T follicular helper cell (primary cell): ENCODE measurements at places on chromosomes 7 and 10.

DNA sequence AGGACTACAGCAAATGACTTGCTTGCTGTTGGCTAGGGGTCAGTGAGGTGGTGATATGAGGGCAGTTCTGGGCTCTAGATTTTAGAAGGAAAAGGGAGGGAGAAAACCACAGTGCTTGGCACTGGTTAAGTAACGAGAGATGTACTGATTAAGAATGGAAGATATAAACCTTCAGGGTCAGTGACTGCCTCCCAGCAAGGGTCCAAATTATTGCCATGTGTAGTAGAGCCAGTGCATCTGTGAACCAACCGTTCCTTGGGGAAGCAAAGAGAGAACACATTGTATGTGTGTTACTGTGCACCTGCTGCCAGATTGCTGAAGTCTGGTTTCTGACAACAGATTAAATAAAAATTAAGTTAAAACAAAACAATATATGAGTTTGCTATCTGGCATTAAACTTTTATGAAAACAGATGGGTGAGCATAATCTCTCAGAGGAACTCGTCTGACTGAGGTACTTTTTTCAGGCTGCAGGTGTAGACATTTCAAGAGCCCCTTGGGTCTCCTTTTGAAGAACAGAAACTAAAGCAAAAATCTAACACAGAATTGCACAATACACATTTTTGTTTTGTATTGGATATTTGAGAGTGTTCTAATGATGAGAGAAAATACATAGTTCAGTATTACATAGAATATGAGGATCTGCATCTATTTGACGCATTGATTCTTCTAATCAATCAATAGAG is 1120.6 kb downstream of the SORCS3 start:
- DNase-seq, result no peak

GRCh38 chr7:128794436-128794835 is 2.7 kb downstream of the CCDC136 start:
- DNase-seq, result no peak

- no peak for DNase-seq
Observed at GRCh38 chr10:69438536-69439349, 12.5 kb upstream of the TSPAN15 start.

DNA sequence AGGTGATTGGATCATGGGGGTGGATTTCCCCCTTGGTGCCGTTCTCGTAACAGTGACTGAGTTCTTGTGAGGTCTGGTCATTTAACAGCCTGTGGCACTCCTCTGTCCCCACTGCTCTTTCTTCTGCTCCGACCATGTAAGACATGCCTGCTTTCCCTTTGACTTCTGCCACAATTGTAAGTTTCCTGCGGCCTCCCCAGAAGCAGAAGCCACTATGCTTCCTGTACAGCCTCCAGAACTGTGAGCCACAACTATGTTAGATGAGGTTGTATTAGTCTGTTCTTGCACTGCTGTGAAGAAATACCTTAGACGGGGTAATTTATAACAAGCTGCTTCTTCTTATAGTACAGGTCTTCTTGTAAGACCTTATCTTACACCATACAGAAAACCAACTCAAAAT is 241.7 kb upstream of the KLF14 start:
- DNase-seq, result no peak

DNA sequence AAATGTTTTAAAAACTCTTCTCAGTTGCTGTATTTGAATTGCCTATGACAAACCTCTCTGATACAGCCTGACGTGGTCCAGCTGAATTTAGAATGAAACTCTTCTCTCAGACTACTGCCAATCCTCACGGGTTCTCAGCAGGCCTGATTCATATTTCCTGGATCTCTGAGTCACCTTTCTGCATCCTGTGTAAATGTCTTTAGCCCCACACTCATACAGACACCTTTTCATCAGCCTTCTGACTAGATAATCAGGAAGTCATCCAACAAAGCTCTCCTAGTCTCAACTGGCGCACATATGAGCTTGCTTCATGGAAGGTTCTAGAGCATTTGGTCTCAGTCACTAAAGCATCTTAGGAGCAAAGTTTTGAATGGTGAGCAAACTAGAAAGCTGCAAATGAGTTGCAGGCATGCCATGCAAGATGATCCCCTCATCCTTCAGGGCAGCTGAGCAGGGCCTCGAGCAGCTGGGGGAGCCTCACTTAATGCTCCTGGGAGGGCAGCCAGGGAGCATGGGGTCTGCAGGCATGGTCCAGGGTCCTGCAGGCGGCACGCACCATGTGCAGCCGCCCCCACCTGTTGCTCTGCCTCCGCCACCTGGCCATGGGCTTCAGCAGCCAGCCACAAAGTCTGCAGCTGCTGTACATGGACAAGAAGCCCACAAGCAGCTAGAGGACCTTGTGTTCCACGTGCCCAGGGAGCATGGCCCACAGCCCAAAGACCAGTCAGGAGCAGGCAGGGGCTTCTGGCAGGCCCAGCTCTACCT is 182.8 kb downstream of the ARHGAP12 start:
- DNase-seq, result no peak

DNA sequence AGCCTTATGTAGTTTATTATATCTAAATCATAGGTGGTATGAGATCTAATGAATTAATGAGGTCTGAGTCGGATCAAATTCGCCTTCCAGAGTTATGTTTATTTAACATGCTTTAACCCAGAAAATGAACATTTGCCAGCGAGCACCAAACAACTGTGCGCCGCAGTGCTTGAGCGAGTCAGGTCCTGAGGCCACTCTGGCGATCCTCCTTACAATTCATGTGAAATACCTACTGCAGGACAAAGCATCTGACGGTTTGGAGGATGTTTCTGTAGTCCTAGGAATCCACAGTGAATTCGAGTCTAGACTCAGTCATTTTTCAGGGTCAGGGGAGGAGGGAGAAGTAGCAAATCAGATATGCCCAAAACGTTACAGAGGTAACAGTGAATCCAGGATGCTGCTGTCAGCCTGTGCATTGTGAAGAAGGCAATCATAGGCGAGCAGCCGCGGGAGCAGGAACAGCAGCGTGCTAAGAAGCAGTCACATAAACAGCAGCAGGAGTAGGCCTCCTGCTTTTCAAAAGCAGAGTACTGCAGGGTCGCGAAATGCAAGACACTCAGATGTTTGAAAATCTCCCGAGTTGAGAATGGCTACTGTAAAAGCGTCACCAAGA is 120.2 kb downstream of the CACNB2 start:
- DNase-seq, result no peak

GRCh38 chr10:16602104-16602775 is 80.6 kb upstream of the C1QL3 start:
- no peak for DNase-seq

GRCh38 chr7:76428868-76429805 is 4.4 kb downstream of the ZP3 start:
- DNase-seq, result no peak

- no peak for DNase-seq
Observed at GRCh38 chr7:36058020-36058592, 94.9 kb upstream of the EEPD1 start.

GRCh38 chr10:60170250-60170649 is 219.4 kb downstream of the ANK3 start:
- DNase-seq, result no peak

DNA sequence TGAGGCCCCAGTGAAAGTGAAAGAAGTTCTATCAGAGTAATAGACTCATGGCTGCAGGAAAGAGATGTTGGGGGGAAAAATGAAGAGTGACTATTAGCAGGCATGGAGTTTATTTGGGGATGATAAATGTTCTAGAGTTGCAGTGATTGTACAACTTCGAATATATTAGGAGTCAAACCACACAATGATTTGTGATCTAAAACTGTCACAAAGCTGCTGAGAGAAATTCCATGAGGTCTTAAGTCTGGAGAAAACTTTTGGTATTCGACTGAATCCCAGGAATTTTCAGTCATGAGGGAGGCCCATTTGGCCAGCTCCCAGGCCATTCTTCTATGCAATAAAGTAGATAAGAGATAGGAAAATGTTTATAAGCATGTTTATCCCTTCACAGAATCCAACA is 55.9 kb upstream of the UNC5B start:
- DNase-seq, result no peak

GRCh38 chr10:123571978-123572377 is 94.2 kb upstream of the GPR26 start:
- DNase-seq, result no peak

DNA sequence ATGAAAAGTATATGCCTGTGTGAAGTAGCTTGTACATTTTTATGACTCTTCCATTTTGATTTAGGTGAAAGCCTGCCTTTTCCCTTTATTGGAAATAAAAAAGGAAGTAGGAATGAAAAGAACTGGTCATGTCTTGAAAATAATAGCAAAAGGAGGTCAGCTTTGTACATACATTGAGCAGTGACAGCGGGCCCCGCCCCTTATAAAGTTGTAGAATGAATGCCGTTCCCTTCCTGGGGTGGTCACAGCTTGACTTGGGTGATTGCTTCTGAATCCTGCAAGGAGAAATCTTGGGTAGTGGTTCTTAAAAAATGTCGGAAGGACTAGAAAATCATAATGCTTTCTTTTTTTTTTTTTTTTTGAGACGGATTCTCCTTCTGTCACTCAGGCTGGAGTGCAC is 31.7 kb downstream of the CAMK1D start:
- DNase-seq, result no peak

DNA sequence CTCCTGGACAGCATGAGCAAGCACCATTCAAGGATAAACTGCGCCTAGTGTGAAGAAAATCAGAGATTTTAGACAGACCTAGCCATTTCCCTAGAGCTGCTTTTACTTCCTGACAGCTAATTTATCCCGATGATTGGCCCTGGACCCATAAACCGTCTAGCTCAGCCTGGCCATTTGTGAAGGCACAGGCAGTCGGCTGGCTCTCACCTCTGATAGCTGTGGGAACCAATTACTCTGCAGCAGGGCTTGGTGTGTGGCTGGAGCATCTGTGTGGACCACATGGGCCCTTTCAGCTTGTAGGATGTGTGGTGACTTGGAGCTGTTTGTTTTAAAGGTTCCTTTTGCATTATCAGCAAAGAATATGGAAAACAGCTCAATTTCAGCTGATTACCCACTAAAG is 111.1 kb upstream of the NPY start:
- DNase-seq, result no peak

GRCh38 chr10:55881588-55881987 is 479.5 kb downstream of the ZWINT start:
- DNase-seq, result no peak

DNA sequence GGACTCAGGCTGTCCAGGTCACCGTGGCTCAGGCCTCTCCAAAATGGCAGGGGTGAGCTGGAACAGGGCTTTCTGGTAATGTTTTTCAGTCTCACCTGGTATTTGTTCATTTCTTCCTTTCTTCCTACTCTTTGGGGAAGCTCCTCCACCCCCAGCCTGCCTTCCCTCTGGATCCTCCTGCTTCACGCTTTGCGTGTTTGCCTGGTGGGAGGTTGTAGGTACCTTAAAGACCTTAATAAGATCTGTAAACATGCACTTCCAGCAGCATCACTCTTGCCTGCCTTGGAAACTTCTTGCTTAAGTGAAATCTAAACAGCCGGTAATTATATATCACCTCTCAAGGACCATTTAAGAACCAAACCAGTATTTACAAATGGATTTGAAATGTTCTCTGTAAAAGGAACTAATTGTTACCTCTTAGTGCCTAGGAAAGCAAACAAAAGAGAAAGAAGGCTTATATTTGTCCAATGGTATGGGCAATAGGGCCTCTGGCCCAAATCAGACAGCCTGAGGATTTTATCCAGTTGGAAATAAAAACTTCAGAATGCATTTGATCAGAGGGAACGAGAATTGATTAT is 339.9 kb downstream of the CCSER2 start:
- no peak for DNase-seq

GRCh38 chr10:3468919-3469638 is 296.5 kb upstream of the PITRM1 start:
- DNase-seq, result no peak

DNA sequence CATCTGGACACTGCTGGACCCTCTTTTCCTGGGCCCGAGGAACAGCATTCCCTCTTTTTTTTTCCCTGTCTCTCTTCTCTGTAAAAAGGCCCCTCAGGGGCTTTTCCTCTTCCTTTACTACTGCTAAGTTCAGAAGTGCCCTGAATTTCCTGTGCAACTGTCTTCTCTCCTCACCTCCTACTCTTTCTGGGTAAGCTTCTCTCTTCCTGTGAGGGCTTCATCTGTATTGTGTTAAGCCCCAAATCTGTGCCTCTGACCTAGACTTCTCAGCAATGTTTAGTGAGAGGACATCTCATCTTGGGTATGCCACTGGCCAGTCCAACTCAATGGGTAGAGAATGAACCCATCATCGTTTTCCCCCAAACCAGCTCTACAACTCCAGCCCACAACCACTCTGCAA is 174.2 kb downstream of the PTEN start:
- DNase-seq, result no peak

DNA sequence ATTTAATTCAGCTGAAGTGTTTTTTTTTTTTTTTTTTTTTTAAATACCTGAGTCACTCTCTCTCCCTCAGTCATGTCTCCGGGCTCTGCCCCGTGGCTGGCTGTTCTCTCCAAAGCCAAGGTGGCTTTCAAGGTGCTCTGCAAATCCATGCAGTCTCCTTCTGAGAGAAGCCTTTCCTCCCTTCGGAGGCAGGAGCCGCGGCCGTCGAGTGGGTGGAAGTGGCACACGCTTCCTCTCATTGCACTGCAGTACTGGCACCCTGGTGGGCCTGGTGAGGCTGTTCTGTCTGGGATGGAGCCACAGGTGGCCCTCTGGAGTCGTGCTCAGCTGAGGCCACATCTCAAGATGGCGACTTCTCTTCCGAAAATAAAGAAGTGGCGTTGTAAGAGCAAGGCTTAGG is 221.8 kb downstream of the GLRX3 start:
- DNase-seq, result no peak

DNA sequence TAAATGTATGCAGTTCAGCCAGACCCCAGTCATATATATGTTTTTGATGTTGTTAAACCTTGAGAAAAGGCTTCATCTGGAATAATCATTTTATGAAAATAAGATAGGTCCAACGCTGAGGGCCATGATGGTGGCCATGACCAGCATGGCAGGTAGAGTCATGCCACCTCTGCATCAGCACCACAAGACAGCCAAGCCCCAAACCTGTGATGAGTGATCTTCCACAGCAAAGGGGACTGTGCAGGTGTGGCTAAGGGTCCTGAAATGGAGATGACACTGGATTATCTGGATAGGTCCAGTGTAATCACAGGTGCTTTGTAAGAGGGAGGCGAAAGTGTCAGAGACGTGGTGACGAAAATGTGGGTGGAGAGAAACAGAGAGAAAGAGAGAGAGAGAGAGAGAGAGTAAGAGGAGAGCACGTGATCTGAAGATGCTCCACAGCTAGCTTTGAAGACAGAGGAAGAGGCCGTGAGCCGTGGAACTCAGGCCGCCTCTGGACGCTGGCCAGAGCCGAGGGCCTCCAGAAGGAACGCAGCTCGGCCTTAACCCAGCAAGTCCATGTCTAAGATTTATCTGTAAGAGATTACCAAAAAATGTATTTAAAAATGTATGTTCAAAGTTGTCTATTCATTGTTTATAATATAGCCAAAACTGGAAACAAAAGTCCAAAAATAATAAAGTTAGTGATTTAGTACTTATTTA is 304.4 kb upstream of the SHH start:
- no peak for DNase-seq
